ENCODE measurements at places on chromosomes 16 and 17.

GRCh38 chr17:57379237-57379894 is 123.0 kb downstream of the MSI2 start:
- no peak for DNase-seq

- no peak for DNase-seq
Observed at GRCh38 chr16:76265434-76266045, 11.7 kb upstream of the CNTNAP4 start.

GRCh38 chr16:59573528-59574271 is 839.6 kb upstream of the GOT2 start:
- DNase-seq = no peak

DNA sequence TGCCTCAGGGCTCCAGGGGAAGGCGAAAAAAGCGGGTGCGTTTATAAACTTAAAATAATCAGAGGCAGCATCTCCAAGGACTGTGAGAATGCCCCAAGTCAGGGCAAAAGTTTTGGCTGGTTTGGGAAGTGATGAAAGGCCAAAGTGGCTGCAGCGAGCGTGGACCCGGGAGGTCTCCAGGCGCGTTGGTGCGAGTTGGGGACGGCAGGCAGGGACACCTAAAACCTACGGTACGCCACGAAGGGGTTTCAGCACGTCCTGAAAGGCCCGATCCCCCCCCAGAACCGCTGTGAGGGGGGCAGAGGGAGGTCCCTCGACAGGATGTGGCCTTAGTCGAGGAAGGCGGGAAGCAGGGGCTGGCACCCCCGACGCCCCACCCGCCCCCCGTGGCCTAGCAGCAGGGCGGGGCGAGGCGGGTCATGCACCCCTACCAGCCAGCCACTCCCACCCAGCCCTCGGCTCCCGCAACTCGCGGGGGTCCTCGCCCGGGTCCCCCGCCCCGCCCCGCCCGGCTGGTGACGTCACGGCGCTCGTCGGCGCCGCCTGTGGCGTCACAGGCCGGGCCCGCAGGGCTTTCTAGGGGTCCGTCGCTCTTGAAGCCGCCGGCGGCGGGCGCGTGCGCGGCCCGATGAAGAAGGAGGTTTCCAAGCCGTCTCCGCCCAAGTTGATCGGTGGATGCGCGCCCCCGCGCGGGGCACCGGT is at the start of gene MYCBPAP:
TSS of gene MYCBPAP (plus strand) at position 569 of the 702 bp plus-strand sequence. CDS start 236 bp downstream, outside the sequence.
- peak; percentile 40 for DNase-seq

GRCh38 chr16:58883131-58883530 is 149.0 kb upstream of the GOT2 start:
- no peak for DNase-seq

GRCh38 chr16:20971401-20971800 is 70.8 kb downstream of the LYRM1 start:
- no peak for DNase-seq

- no peak for DNase-seq
Observed at GRCh38 chr16:23254338-23254737, 47.8 kb upstream of the SCNN1B start.

All from stimulated activated CD8-positive, alpha-beta memory T cell treated with anti-CD3 and anti-CD28 coated beads, Interleukin-4, amount 100 ng/mL, for 4 hours (primary cell).